ENCODE measurements at places on chromosomes 16 and 17.

GRCh38 chr17:12917399-12917798 lies 100.4 kb downstream of the ELAC2 start:
- no peak for DNase-seq

DNA sequence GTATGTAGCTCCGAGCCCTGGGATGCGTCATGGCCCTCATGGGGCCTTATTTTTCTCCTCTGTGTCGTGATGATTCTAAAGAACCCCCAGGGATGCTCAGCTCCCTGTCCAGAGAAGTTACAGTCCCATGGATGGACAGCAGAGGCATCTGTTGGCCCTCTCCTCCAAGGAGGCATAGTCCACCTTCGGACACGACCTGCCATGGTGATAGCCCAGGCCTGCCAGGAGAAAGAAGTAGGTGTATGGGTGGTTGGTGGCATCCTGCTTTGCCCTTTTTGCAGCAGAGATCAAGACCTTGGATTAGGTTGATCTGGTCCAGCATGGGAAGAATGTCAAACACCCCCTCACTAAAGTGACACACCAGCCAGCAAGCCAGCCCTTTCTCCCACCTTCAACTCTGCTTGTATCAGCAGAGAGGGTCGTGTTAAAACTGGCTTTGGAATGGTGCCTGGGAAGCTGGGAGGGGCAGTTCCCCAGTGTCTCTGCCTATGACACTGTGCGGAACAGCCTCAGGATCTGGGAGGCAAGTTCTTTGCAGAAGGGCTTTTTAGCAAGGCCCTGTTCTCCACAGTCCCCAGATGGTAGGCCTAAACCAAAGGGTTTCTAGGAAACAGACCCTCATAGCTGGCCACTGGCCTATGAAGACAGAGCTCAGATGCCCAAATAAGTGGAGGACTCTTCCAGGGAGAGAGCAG lies 259.9 kb upstream of the RPL38 start:
- no peak for DNase-seq

GRCh38 chr16:12629271-12629670 lies 174.4 kb downstream of the CPPED1 start:
- DNase-seq = no peak

DNA sequence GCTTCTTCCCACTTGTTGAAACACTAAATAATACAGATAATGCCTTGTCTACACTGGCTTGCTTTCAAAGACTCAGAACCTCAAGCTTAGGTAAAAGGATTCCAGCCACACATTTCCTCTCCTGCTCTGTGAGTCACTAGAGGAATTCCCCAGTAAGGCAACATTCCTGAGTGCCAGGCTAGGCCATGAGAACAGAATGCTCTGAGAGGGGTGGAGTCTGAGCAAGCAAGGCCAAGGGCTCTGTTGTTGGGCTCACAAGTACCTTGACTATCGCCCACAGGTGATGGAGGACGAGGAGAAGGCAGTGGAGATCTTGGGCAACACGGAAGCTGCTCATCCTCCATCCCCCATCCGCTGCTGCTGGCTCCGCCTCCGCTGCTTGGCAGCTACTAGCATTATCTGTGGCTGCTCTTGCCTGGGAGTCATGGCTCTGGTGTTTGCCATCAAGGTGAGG lies 6.7 kb upstream of the PHKG2 start:
- no peak for DNase-seq

GRCh38 chr17:64983708-64984107 lies 64.4 kb upstream of the LRRC37A3 start:
- no peak for DNase-seq

DNA sequence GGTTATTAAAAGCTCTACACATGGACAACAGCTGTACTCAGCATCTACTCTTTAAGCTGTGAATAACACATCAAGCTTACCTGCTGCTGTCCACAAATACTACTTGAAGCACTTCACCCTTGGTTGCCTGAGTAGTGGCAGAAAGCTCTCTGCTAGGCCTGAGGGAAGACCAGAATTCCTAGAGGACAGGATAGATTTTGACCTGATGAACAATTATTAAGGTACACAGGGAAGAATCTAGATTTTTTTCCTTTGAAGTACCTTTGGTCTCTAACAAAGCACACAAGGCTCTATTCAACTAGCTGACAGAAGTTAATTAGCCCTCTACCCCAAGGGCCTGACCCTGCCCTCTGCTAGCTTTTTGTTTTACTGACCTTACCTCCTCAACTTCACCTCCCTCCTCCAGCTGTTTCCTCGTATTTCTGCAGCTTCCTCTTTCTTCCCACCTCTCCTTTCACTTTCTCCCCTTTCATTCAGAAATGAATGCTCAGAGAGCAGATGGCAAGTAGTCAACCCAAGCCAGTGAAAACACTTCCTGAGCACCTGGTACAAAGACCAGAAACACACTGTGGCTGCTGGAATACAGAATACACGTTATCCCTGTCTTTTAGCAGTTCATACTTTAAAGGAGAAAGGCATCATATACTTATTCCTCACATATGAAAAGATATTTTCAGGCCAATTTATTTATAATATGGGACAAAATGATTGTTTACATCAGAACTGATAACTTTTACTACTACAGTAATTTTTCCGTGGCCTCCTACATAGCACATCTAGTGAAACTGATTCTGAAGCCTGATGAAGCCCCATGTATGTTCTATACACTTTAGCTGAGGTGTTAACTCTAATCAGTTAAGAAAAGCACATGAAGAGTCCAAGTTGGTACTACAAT lies 5.7 kb upstream of the VEZF1 start:
- DNase-seq = no peak

GRCh38 chr17:10177131-10177912 lies 21.1 kb downstream of the GAS7 start:
- DNase-seq = no peak

- DNase-seq = no peak
Observed at GRCh38 chr17:49990921-49991320, 4.1 kb downstream of the DLX3 start.

- DNase-seq = no peak
Observed at GRCh38 chr17:81306898-81307510, 11.9 kb upstream of the SLC38A10 start.

DNA sequence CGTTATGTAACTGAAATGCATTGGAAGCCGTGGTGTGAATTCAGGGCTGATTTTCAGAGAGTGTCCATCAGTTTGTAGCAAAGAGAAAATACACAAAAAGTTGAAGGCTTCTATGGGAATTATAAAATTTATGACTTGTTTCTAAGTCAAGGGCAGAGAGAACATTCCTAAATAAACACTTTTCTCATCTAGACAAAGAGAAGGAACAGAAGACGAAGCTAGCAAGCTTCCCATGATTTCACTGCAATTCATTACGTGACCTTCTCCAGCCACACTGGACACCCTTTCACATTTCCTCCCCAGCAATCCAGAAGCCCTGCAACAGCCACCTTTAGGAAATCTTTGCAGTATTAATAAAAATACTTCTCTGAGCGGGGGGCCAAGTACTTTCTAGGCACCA lies 67.8 kb downstream of the TMEM100 start:
- no peak for DNase-seq

GRCh38 chr16:57045694-57046381 lies 46.5 kb upstream of the CPNE2 start:
- DNase-seq = no peak
